ENCODE measurements at places on chromosomes 5 and 9. TPM values are rescaled to one million over a fixed set of nuclear protein-coding genes. Genes with fewer than 3 reads are reported as not detected.

DNA sequence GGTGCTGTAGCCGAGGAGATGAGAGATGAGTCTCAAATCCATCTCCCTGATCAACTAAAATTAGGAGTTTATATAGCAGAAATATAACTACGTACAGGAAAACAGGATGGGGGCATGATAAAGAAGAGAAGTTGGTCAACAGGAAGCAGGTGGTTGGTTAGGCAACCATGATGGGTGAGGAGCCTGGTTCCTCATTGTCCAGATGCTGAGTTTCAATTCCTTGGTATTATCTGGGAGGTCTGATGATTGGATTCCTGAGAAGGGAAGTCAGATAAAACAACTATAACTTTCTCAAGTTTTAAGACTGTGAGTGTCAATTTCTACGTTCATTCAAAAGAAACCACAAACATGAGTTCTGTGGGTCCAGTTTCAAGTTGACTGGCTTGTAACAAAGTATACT lies 323.9 kb downstream of the MTRR start:
- DNase-seq: no peak

IFNA21 gene
- not detected for total RNA-seq

ZNF462 gene
- total RNA-seq: 38.8 TPM

OR2V2 gene
- total RNA-seq: not detected

DNA sequence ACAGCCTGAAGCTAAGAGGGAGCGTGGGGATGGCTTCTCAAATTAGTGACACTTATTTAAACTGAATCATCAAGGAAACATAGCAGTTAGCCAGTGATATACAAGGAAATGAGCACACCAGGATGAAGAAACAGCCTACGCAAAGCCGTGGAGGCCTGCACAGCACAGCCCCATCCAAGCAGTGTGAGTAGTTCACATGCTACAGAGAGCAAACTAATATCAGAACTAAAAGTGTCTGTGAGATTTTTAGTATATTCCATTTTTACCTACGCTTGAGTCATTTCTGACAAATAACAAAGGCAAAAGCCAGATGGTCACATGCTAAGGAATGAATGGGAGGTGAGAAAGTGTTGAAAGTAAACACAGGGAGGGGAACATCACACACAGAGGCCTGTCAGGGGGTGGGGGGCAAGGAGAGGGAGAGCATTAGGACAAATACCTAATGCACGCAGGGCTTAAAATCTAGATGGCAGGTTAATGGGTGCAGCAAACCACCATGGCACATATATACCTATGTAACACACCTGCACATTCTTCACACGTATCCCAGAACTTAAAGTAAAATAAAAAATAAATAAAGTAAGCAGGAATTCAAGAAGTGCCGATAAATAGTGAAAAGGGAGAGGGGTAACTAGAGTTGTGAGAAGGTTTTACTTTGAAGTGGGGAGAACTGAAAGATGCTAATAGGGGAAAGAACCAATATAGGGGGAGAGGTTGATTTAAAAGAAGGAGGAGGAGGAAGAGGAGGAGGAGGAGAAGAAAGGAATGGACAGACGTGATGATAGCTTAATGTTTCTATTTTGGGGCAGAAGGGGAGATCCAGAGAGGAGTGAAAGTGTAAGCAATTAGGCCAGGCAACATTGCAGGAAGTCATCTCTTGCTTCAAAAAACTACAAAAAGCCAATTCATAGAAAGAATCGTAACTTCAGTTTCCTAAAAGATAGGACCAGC lies 100.9 kb upstream of the PTGER4 start:
- no peak for DNase-seq
